Epithelial cell of alveolus of lung (primary cell): ENCODE measurements at places on chromosomes 3 and 15. TPM values are rescaled to one million over a fixed set of nuclear protein-coding genes. Genes with fewer than 3 reads are reported as not detected.

CFAP44 gene
- total RNA-seq = 0.24 and 0.52 TPM in 2 replicates

SEMA4B gene
- 17.8 and 46.1 TPM in 2 replicates for total RNA-seq

C2CD4A gene
- not detected in 2 replicates for total RNA-seq

SLC41A3 gene
- total RNA-seq = 34.5 and 53.4 TPM in 2 replicates

RABL3 gene
- total RNA-seq = 10.1 and 10.9 TPM in 2 replicates

RLBP1 gene
- total RNA-seq = not detected in 2 replicates

LRRC31 gene
- not detected in 2 replicates for total RNA-seq

TP53BP1 gene
- total RNA-seq = 23.3 and 37.8 TPM in 2 replicates

PRR23E gene
- not detected in 2 replicates for total RNA-seq

TICRR gene
- total RNA-seq = 4.5 and 6.3 TPM in 2 replicates

CASR gene
- not detected in 2 replicates for total RNA-seq

ECE2 gene
- total RNA-seq = not detected in 2 replicates
